ENCODE measurements at places on chromosomes 3 and 15.

DNA sequence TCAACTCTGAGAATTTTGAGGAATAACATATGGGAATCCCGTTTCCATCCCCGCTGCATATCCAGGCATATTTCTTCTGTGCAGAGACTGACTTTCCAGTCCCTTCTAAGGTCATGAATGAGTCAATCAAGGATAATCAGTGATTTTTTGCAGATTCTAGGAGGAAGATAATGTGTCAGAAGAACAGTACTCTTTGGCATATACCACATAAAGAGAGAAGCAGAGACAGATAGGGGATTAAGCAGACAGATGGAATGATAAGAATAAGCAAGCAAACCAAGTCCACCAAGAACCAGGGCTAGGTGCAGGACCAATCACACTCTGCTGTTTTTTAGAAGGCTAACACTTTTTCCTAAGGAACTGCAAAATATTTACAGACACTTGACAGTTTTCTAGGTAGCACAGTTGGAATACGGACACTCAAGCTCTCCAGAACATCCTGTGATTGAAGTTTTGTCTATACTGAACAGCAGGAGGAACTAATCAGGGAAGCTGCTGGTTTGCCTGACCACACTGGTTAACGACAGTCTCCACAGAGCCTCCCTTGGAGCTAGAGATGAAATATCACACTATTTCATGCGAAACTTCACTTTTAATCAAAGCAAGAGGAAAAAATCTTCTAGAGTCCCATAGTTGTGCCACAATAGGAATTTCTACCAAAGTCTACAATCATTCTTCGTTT lies 450.0 kb upstream of the KCNMB2 start:
- no peak for DNase-seq

- no peak for DNase-seq
Observed at GRCh38 chr3:66177026-66177425, 43.8 kb upstream of the SLC25A26 start.

GRCh38 chr15:27993996-27994780 lies 104.9 kb downstream of the OCA2 start:
- no peak for DNase-seq

- DNase-seq, result no peak
Observed at GRCh38 chr3:169060037-169060436, 603.5 kb downstream of the MECOM start.

GRCh38 chr3:120090422-120090821 lies 3.8 kb downstream of the GSK3B start:
- no peak for DNase-seq

- DNase-seq, result no peak
Observed at GRCh38 chr15:54506977-54507524, 528.8 kb downstream of the UNC13C start.

DNA sequence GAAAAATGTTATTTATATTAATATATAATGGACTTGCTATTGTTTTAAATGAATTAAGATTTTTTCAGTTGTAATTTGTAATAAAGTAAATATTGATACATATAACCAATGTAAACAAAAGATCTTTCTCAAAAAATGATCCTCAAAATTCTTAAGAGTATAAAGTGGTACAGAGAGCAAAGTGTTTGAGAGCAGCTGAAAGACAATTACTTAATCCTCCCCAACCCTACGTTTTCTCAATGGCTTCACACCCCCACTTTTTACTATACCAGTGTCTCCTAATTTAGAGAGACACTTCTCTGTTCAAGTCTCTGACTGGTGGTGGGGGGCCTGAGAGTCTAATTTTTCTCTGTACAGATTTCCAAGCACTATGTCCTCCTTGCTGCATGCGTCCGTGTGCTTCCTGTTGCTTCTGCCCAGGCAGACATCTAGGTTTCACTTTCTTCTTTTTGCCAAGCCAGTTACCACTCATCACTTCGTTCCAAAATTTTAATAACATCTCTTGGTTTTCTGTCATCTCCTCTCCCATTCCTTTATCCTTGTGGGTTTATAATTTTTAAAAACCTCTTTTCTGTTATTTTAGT lies 276.3 kb upstream of the DNAJC19 start:
- no peak for DNase-seq

DNA sequence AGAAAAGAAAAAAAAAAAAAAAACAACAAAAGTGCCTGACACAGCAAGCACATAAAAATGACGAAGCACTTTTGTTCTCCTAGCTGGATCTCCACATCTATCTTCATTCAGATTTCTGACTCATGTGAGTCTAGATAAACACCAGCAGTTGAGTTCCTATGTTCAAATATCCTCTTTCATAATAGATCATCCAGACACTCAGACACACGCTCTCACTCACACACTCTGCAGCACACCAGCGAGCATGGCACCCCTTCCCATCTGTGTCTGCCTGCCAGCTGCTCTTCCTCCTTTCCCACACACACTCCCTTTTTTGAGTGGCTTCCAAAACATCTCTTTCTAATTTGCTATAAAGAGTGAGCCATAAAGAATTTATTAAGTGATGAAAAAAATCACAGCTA lies 19.8 kb upstream of the CELF6 start:
- no peak for DNase-seq

DNA sequence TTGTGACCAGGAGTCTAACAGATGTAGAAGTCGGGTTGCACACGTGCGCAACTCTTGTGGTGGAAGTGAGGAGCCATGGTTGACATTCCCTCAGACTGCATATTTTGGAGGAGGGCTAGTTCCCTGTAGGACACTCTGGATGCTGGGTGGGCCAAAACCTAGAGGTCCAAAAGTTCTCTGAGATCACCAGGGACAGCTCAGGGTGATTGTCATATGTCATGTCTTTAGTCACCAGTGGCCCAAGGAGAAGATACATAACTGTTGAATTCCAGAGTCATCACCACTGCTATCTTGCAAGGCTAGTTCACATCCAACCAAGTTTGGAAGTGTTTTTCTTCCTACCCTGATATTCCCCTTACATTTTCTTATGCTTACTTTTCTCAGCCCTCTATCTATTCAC lies 95.2 kb upstream of the C3orf80 start:
- DNase-seq, result no peak

- no peak for DNase-seq
Observed at GRCh38 chr3:183430325-183430957, 2.0 kb upstream of the MCF2L2 start.

DNA sequence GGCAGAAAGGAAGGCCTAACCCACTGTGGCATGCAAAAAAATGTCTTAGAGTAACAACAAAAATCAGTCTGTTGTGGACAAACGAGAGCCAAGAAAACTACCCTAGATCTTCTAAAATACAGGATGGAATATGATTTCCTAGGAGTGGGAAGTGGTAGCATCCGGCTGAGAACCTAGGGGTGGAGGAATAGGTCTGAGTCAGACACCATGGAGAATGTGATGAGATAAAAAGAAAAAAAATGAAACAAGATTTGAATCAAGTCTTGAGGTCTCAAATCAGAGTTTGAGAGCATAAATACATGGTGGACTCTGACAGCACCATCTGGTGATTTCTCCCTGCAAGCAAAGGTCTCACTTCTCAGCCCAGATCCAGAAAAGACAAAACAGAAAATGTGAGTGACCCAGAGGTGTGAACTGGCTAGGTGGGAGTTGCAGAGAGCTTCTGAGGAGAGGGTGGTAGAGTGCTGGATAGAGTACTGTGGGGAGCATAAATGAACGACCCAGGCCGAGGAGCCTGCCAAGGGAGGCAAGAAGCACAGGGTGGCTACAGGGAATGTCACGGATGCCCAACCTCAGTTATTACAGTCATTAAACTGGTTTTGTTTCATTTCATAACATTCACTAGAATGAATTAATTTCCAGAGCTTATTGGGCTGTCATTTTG lies 27.6 kb upstream of the VEPH1 start:
- DNase-seq, result no peak

DNA sequence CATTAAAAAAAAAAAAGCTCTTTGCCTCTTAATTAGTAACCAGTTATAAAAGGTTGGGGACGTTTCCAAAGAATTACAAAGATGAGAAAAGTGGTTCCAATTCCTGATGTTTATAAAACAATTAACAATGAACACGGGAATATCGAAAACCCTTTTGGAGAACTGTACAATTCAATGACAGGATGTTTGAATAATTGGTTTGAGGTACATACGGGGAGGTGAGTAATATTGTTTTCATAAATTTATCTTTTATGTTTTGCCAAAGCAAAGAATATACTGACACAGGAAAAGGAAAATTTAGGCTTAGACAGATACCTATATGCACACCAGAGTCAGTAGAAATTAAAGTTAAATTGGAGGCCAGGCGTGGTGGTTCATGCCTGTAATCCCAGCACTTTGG lies 94.6 kb upstream of the LMOD3 start:
- no peak for DNase-seq

DNA sequence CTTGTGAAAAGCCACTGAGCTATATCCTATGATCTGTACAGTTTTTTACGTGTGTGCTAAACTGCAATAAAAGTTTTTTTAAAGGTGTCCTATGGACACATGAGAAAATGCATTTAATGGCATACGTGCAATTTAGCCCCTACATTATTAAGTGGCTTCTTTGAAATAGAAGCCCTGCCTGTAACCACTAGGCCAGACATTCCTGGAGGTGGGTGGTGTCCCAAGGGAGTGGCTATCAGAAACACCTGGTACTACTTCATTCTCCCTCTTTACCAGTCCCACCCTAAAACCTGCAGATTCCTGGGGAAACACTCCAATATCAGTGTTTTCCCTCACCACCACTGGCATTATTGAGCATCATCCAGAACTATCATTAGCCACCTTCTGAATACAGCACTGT lies 100.0 kb downstream of the OXNAD1 start:
- no peak for DNase-seq

- DNase-seq, result no peak
Observed at GRCh38 chr3:188230962-188231361, 77.0 kb downstream of the LPP start.

DNA sequence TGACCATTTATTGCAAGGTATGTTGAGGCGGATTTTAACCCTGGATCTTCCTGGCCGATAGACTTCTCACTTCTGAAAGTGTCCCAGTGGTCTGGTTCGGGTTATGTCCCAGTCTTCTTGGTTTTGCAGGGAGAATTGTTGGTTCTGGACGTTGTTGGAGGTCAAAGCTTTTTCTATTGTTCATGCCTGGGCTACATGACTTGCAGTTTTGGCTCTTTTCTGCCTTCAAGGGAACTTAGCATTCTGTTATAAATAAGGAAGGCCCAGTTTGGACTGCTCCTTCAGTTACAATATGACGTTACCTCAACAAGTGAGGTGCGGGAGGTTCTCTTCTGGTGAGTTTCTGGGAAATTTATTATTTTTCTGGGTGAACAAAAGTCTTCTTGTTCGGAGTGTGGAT lies 614.3 kb downstream of the DIPK2A start:
- DNase-seq, result no peak

- DNase-seq, result no peak
Observed at GRCh38 chr15:79179108-79179561, 88.6 kb upstream of the RASGRF1 start.
